ENCODE measurements at places on chromosomes 12 and 14. TPM values are rescaled to one million over a fixed set of nuclear protein-coding genes. Genes with fewer than 3 reads are reported as not detected.

- H3K36me3 ChIP-seq: no peaks in the 10 kb centered on the region
- H3K4me1 ChIP-seq: peaks cover 6% of the 10 kb centered on the region
- no peak overlapping the region for H3K4me3 ChIP-seq
- peaks cover 9% of the 10 kb centered on the region for H3K27me3 ChIP-seq
These were observed 86.8 kb upstream of the EIF5 start for GRCh38 chr14:103247169-103247606.

DNA sequence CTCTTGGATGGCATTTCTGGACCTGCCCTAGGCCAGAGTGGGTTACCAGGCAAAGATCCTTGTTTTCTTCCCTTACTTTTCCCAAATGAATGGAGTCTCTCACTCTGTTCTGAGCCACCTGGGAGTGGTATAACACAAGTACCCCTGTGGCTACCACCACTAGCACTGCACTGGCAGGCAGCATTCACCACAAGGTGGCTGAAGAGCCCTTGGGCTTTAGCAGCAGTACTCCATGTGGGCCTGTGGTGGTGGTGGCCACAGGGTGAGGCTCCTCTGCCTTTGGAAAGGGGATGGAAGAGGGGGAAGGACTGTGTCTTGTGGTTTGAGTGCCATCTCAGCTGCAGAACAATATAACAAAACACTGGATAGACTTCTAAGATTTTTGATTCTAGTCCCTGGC lies 38.1 kb upstream of the LMNTD1 start:
- peaks cover 3% of the 10 kb centered on the region for H3K4me1 ChIP-seq
- DNase-seq: no peak
- H3K36me3 ChIP-seq: no peaks in the 10 kb centered on the region

- no peaks in the 10 kb centered on the region for H3K27me3 ChIP-seq
- no peak overlapping the region for H3K27ac ChIP-seq
- no peaks in the 10 kb centered on the region for H3K36me3 ChIP-seq
- H3K4me1 ChIP-seq: no peaks in the 10 kb centered on the region
These were observed 644.2 kb downstream of the NOVA1 start for GRCh38 chr14:25953532-25954139.

DNA sequence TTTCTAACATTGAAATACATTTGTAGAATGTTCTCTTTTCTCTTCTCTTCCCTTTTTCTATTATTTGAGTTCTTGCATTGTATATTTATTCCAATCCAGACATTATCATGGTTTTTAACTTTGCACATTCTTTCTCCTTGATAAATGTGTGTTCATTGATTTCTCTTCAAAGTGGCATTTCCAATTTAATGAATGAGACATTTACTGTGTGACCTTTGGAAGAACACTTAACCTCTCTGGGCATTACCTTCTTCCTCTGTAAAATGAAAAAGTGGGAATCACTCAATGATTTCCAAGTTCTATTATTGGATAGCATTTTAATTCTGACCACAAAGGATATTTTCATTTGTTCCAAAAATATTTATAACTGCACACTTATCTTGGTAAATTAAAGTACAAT lies 1095.8 kb downstream of the GALC start:
- no peaks in the 10 kb centered on the region for H3K27me3 ChIP-seq
- no peak overlapping the region for H3K27ac ChIP-seq
- H3K4me1 ChIP-seq: peaks cover 2% of the 10 kb centered on the region
- no peaks in the 10 kb centered on the region for H3K36me3 ChIP-seq

- H3K36me3 ChIP-seq: no peaks in the 10 kb centered on the region
- H3K27ac ChIP-seq: no peak overlapping the region
- no peak overlapping the region for H3K4me3 ChIP-seq
- peak; percentile 78 for DNase-seq
- H3K4me1 ChIP-seq: no peaks in the 10 kb centered on the region
These were observed 155.4 kb downstream of the DIO2 start for GRCh38 chr14:80055667-80056496.

SLC25A21 gene
- 0.90 TPM for total RNA-seq

AQP6 gene
- not detected for total RNA-seq
